Stimulated activated CD4-positive, alpha-beta T cell treated with anti-CD3 and anti-CD28 coated beads, Interleukin-1b, Interleukin-23, amount 100 ng/mL, for 48 hours (primary cell): ENCODE measurements at places on chromosomes 2 and 18.

DNA sequence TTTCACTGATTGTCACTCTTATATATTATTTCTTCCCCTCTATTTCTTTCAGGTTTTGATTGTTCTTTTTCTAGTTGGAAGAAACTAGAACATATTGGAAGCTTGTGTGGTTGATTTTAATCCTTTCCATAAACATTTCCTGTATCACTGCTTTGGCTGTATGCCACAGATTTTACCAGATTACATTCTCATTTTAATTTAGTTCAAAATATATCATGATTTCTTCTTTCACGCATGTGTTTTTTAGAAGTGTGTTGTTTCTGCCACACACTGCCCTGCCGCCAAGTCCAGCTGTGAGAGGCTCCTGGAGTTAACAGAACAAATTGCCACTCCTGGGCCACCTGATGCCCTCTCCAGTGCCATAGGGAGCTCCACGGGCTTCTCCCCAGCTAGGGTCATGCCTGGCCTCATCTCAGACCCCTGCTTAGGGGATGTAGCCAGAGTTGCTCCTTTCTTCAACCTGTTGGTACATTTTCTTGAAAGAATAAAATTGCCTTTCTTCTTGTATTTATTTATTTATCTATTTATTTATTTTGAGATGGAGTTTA is 206.2 kb upstream of the COPS8 start:
- DNase-seq, result no peak

GRCh38 chr18:77671456-77672167 is 422.0 kb downstream of the GALR1 start:
- no peak for DNase-seq

DNA sequence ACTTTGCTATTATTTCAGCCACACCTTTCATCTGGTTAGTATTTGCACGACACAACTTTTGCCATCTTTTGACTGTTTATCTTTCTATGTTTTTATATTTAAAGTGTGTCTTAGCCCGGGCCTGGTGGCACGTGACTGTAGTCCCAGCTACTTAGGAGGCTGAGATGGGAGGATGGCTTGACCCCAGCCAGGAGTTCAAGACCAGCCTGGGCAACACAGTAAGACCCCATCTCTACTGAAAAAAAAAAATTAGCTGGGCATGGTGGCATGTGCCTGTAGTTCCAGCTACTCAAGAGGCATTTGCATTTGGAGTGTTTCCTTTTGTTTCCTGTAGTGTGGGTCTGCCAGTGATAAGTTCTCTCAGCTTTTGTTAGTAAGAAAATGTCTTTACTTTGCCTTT is 88.7 kb upstream of the GLI2 start:
- no peak for DNase-seq

DNA sequence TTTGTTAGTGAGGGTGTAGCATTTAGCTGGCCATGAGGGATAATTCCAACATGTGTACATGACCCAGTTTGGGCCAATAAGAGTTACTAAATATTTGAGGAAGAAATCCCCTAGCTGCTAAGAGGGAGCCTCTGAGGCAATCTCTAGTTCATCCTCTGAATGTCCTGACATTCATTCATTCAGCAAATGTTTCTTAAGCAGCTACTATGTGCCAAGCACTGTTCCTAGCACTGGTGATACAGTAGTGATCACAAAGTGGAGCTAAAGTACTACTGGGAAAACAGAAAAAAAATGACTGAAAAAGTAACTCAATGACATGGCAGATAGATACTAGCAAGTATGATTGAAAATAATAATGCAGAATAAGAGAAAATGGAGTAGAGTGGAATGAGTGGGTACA is 79.8 kb upstream of the PID1 start:
- DNase-seq, result no peak

DNA sequence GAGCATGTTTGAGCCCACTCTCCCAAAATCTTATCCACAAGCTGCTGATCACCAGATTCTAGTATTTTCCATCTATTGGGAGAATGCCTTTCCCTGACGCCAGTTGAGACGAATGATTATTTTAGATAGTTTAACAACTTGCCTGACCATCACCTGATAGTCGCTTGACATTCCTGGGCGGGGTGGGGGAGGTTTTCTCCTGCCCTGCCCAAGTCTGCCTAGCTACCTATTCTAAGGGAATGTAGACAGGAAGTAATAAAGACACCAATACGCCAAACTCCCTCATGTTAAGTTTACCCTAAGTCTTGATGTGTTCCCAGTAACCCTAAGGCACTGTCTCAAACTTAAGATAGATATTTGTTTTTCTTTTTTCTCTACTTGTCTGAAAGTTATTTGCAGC is 4.6 kb upstream of the ACAA2 start:
- DNase-seq, result no peak

DNA sequence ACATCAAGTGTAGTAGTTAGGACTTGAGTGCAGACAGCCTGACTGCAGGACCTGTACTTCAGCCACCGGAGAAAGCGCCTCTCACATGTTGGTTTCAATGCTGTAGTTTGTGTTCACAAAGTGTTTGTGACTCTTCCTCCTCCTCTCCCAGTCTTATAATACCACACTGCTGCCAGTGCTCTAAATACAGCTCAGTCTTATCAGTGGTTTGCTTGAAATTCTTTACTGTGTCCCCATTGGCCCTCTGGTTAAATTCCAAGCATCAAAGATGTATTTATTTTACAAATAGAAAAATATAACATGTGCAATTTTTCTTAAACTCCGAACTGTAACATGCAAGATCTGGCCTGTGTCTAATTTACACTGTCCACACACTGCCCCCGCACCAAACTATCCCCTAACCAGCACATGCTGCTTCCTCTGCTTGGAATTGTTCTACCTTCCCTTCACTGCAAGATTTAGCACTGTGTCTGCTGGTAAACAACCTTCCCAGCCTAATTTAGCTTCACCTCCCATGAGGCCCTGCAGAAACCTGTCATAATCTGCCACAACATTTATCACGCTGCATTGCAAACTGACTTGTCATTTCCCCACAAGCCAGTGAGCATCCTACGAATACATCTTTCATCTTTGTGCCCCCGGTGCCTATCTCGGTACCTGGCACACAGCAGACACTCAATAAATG is 77.1 kb downstream of the SUMO1 start:
- no peak for DNase-seq

DNA sequence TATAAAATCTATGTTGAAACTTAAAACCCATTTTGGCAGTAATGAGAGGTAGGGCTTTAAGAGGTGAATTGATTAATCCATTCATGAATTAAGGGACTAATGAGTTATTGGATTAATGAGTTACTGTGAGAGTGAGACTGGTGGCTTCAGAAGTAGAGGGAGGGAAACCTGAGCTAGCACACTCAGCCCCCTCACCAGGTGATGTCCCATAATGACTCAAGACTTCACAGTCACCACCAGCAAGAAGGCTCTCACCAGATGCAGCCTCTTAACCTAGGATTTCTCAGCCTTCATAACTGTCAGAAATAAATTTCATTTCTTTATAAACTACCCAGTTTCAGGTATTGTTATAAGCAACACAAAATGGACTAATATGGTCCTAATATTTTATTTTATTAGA is 621.7 kb upstream of the ACVR2A start:
- peak; percentile 3 for DNase-seq

- no peak for DNase-seq
Measured at GRCh38 chr2:21234464-21235120, 110.8 kb downstream of the TDRD15 start.

- no peak for DNase-seq
Measured at GRCh38 chr2:233270951-233271350, 19.5 kb downstream of the ATG16L1 start.

DNA sequence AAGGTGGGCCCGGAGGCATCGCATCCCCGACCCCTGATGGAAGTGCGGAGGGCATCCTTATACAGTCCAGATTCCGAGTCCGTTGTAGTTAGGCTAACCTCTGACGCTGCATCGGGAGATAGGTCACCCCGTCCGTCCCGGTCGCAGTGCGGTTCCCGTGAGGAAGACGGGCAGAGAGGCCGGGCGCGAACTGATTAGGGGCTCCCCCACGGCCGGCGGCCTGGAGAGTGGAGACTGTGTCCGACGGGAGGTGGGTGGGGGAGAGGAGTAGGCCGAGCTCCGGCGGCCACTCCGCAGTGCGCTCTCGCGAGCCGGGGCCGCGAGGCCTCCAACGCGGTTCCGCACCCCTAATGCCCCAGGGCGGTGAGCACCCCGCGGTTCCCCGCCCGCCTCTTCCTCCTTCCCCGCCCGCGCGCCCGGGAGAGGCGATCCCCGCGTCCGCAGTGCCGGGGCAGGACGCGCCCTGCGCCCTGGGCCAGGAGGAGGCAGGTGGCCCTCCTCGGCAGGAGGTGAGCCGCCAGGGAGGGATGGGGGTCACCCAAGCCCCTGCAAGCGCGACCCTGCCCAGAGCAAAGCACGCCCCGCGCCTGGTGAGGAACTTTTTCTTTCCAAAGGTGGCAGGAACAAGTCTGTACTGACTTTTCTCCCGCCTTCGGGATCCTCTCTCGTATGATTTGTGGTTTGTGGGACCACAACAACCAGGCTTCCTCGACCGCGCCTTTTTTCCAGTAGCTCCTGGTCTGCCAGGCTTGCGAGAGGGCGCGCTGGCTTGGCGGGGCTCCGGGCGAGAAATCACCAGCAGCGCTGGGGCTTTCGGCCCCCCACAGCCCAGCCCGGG is 1.4 kb upstream of the SP5 start:
- no peak for DNase-seq

GRCh38 chr2:239589270-239589825 is 188.5 kb upstream of the HDAC4 start:
- DNase-seq, result no peak

GRCh38 chr2:231287696-231288095 is 89.3 kb downstream of the ARMC9 start:
- no peak for DNase-seq

DNA sequence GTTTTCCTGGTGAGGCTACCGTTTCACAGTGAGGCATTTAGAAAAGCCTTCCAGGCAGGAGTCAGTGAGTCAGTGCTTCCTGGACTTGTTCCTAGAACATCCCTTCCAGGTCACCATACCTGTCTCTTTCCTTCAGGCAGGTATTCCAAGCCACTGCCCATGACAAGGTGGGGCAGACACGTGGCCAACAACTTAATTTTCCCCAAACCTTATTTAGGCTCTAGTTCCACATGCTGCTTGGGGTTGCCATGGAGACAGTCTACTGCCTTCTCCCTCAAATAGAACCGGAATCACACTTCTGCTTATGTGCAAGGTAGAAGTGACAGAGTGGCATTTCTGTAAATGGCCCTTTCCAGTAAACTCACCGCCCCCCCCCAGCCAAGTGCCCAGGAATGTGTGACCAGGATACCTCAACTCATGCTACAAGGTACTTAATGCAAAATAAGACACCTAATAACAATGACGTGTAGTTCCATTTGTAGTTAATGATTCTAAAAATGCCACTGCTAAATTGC is 258.3 kb downstream of the PRKCE start:
- no peak for DNase-seq

GRCh38 chr2:32745191-32745590 is 117.3 kb downstream of the TTC27 start:
- no peak for DNase-seq

DNA sequence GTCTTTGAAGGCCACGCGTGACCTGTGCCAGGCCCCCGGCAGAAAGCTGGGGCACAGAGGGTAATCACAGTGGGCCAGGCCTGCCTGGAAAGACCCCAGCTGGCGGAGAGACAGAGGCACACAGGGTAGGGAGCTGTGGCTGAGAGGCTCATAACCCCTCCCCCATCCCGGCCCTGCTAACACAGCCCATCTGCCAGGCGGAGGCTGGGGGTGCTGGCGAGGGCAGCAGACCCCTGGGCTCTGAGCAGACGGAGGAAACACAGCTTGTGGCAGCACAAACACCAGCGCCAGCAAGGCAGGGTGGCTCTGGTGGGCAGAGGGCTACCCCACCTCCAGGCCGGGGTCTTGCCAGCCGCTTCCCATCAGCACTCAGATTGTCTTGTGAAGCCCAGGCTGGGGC is 19.0 kb downstream of the HS6ST1 start:
- DNase-seq, result no peak
